Activated CD8-positive, alpha-beta memory T cell treated with anti-CD3 and anti-CD28 coated beads for 36 hours (primary cell): ENCODE measurements at places on chromosomes 3 and 15. TPM values are rescaled to one million over a fixed set of nuclear protein-coding genes. Genes with fewer than 3 reads are reported as not detected.

FETUB gene
- total RNA-seq: not detected

ATP10A gene
- total RNA-seq: 32.9 TPM

CIP2A gene
- total RNA-seq: 50.9 TPM

ERICH6 gene
- total RNA-seq: not detected

PTX3 gene
- total RNA-seq: not detected

TERC gene
- total RNA-seq: 16.1 TPM

PHLDB2 gene
- 2.2 TPM for total RNA-seq

LRRC49 gene
- 0.65 TPM for total RNA-seq

CRELD1 gene
- total RNA-seq: 14.1 TPM

FYTTD1 gene
- total RNA-seq: 43.4 TPM

OR5K1 gene
- total RNA-seq: not detected

SEMA6D gene
- not detected for total RNA-seq

ZDHHC19 gene
- not detected for total RNA-seq

INSYN1 gene
- not detected for total RNA-seq

ALDH1A2 gene
- 0.34 TPM for total RNA-seq

ATP2C1 gene
- total RNA-seq: 63.4 TPM

CHRFAM7A gene
- 0.74 TPM for total RNA-seq

WDR82 gene
- 124 TPM for total RNA-seq

RHOV gene
- total RNA-seq: 0.51 TPM

CTXN2 gene
- total RNA-seq: not detected

AHSG gene
- not detected for total RNA-seq
